ENCODE measurements at places on chromosomes 3 and 15.

DNA sequence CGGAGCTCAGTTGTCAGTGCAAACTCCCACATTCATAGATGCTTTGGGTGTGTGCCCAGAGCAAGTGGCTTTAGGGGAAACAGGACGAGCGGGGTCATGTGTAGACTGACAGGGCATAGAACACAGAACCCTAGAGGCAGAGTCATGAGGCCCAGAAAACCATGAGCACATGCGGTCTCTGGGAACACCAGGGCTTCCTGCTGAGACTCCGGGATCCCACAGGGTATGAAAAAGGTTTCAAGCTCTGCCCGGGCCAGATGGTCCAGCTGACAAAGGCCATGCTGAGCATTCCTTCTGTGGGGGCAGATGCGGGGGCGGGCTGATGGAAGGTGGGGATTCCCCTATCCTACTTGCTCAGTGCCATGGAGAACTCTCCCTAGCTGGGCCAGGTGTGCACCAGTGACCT, 44.8 kb downstream of the ROPN1B start:
- DNase-seq, result no peak

GRCh38 chr3:15629860-15630597, 28.5 kb downstream of the BTD start:
- DNase-seq, result peak; percentile 19

- DNase-seq, result no peak
These were observed 2.5 kb downstream of the IFT122 start for GRCh38 chr3:129442486-129442885.

DNA sequence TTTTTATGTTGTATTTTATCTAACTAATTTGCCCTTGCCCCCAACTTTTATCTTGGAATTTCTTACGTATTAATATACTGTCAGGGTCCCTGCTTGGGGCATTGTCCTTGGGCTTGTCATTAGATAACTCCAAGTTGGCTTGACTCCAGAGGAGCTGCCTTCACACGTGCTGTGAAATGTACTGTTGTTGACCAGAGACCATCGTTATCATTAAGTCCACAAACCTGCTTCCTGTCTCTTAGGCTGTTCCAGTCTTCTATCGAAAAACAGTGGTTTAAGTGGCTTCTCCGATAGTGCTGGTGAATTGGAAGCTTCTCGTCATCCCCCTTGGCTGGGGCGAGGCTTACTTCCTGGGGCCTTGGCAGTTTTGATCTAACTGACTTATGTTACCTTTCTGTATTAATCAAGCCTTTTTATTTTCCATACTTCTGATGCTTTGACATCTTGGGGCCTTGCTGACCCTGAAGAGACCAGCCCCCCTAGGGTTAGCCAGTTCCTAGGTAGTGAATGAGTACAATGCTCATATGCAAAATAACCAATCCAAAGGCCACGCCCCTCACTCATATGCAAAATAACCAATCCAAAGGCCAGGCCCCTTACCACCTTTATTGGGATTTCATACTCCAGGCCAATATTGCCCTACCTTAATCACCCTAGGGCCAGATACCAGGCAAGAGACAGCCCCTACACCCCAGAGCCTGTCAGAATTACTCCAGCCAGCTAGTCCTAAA, 164.5 kb downstream of the IGF1R start:
- DNase-seq, result no peak

- DNase-seq, result no peak
These were observed 119.4 kb downstream of the LIPC start for GRCh38 chr15:58551084-58551763.

DNA sequence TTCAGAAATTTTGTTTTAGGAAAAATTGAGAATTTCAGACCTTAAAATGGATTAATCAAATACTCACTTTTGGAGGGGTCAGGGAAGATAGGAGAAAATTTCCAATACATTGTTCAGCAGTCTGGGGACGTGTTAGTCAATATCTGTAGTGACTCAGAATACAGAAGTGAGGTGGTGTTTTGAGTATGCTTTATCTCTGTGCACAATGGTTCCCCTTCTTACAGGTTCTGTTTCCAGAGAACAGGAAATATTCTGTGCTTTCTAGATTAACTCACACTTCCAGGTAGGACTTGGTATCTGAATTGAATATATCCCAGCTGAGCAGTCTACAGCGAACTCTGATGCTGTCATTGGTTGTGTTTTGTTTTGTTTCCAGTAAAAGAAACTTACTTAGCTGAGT, 30.7 kb upstream of the CCDC54 start:
- no peak for DNase-seq

GRCh38 chr3:122975163-122975923, 52.2 kb downstream of the SEMA5B start:
- DNase-seq, result no peak

DNA sequence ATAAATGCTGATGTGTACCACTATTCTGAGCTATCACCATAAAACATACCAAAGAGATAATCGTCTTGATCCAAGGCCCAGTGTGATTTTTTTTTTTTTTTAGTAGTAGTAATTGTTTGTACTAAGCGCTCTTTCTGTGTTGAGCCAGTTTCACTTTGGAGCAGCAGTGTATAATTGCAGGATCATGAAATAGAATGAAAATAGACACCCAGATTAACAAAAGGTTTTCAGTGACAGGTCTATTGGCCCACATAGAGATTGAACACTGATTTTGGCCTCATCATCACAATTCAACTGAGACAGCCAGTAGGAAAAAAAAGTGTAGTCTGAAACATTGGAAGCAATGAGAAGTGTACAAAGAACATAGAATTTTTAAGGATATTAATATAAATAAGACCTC, 749.8 kb downstream of the NAALADL2 start:
- DNase-seq, result no peak

GRCh38 chr3:52068730-52069129, 12.4 kb upstream of the DUSP7 start:
- DNase-seq, result no peak

DNA sequence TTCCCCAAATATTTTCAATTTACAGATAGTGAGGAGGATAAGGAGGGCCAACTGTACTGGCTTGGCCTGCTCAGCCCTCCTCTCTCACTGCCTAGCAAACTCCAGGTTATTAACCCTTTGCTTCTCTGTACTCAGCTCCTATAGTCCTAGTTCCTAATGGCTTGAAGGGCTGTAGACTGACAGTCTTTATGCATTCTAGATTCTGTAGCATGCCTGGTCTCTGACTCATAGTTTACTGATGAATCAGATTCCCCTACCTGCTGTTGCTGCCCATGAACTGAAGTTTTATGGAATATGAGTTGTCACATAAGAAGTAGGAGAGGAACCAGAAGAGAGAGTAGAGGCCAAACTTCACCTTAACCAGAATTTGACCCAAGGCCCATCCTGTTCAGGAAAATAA, 27.1 kb upstream of the MAP3K13 start:
- DNase-seq, result no peak

GRCh38 chr3:197507081-197507480, 48.7 kb downstream of the BDH1 start:
- no peak for DNase-seq

DNA sequence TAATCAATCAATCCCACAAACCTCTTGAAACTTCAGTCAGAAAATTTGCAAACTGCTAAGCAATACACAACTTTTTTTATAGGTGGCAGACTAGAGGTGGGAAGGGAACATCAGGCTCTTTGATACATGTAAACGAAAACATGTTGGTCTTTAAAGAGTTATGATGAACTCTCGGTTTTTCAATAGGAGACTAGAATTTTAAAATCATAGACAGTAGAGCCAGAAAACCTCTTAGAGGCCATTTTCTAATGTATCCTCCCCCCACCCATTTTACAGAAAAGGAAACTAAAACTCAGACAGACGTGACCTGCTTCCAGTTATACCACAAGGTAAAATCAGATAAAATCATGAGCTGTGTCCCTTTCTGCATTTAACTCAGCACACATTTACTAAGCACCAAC, 179.1 kb upstream of the LPP start:
- no peak for DNase-seq

DNA sequence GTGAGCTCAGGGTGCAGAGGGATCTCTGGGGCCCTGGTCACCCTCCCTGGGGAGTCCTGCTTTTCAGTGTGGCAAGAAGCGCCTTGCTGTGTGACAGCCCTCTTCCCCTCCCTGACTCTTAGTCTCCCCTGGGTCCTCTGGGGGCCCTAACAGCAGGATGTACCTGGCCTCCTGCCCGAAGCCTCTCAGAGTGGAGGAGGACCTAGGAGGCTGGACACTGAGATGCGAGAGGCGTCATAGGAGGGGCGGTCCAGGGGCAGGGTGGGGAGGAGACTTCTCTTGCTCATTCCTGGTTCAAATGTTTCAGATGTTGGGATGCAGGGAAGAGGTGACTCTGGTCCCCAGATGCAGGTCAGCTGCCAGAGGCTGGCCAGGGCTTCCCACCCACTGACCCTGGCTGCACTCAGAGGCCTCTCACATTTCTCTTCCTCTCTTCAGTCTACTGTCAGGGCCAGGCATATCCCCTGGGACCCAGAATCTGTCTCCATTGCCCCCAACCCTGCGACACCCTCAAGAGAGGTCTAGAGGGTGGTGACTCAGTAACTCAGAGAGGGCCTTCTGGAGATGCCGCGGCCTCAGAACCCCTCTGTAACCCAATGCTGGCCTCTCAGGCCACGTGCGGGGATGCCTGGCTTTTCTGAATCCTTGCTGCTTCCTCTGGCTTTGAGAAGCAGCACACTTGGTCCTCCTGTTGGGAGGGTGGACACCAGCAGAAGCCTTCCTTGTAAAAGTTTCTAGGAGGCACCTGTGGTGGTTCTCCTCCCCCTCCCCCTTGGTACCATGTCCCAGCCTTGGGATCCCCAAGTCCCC, 25.9 kb downstream of the SNX33 start:
- no peak for DNase-seq

DNA sequence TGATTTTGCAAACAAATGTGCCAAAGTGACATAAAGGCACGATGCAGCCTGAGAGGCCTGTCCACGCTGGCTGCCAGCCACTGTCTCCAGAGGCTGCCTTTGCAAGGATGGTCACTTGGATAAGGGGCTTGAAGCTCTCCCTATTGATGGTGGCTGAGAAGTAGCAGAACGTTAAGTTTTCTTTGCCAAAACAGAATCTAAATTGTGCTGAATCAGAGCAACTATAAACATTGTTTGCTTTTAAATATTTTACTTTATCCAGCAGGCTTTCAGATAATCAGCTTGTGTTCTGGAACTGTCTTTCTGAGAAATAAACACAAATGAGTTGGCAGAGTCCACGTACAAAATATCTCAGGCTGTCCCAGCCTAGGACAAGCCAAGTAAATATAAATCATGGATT, 23.8 kb upstream of the CNBP start:
- DNase-seq, result no peak

DNA sequence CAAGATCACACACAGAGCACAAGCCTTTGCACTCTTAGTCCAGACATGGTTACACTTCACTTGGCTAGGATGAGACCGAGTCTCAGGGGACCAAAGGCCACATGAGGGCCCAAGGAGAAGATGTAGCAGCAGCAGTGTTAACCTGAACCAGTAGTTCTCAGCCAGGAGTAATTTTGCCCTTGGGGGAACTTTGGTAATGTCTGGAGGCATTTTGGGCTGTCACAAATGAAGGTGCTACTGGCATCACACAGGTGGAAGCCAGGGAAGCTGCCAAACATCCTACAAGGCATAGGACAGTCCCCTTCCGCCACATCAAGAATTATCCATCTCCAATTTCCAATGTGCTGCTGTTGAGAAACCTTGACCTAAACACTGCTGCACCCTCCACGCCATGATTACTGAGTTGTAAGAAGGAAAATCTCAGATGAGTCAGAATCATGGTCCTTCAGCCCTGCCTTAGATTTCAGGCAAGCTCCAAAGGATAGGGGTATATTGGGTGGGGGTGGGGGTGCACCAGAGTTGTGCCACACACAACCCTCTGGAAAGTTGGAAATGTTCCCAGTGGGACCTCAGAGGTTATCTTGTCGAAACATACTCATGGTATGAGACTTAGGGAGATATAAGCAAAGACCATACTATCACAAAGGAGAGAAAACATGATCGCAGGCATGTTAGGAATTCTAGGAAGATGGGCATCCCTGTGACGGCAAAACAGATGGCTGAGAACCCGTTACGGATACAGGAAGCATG, 36.2 kb downstream of the SEMA5B start:
- DNase-seq, result no peak

DNA sequence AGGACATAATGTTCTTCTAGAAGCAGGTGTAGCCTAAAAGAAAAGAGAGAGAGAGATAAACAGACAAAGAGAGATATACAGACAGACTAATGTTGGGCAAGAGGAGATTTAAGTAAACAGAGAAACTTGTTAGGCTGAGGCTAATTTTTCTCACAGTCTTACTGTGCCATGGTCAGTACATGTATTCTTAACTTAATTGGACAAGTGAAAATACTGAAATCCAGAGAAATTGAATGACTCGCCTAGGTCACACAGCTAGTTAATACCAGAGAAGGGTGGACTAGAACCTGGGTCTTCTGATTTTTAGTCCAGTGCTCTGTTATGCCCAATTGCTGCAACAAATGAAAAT, 6.7 kb upstream of the ZNF609 start:
- DNase-seq, result no peak

DNA sequence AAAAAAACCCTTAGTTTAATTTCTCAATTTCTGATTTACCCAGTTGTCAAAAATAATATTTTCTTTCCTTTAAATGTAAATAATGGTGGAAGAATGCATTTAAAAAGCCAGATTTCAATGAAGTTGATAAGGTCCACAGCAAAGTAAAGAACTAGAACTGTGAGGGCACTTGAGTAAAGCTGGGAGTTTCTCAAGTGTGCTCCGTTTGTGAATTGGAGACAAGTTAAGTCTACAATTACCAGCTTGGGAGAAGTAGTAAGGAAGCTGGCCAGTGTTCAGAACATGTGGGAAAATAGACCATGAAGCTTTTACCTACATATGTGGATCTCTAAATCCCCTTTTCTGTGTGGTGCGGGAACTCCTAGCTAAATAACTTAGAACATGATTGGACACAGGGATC, 239.4 kb downstream of the OXSM start:
- no peak for DNase-seq

GRCh38 chr15:66145726-66146182, 107.8 kb downstream of the MEGF11 start:
- no peak for DNase-seq

DNA sequence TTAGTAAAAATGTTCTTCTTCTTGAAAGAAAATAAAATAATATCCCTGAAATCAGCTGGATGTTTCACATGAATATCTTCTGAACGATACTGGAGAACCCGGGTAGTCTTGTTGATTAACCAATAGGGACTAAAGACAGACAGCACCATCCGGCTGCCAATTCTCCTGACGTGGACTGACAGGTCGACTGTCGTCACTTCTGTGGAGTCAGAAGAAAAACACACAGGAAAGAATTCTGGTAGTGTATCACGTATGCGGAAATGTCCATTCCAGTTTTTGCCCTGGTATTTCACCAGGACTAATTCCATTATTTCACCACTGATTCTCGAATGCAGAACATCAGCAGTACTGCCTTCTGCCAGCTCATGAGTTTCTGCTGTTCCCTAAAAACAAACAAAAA, 144.6 kb downstream of the VPS13C start:
- DNase-seq, result no peak

- no peak for DNase-seq
These were observed 183.9 kb downstream of the PDCD6IP start for GRCh38 chr3:33982269-33982798.

DNA sequence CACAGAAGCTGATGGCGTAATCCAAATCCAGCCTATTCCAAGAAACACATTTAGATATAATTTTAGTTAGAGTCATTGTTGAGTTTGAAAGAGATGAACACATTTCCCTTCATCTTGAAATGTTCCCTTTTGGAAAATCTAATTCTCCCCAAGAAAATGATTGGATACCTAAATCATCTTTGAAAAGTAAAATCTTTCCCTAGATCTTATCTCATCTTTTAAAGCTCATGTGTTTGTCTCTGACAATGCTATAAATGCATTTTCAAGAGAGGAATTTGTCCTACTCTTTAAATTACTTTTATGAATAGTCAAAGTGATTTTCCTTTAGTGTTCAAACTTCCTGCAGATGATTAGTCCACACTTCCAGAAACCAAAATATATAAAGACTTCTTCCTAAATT, 82.6 kb upstream of the CNTN6 start:
- DNase-seq, result no peak

All from stimulated activated CD4-positive, alpha-beta T cell treated with anti-CD3 and anti-CD28 coated beads, Interleukin-12 subunit alpha, Interleukin-12 subunit beta, amount 100 ng/mL, for 24 hours (primary cell).